Activated CD8-positive, alpha-beta memory T cell treated with anti-CD3 and anti-CD28 coated beads, Interleukin-2, amount 50 U/mL, for 48 hours (primary cell): ENCODE measurements at places on chromosomes 1 and 21.
A peak's percentile ranks its signal among the peaks of the same experiment; 100 is the strongest.

- DNase-seq, result no peak
These were observed 64.2 kb downstream of the PLXNA2 start for GRCh38 chr1:208179961-208180409.

- DNase-seq, result peak; percentile 73
These were observed 732 bp downstream of the ABCG1 start for GRCh38 chr21:42219606-42220137.

DNA sequence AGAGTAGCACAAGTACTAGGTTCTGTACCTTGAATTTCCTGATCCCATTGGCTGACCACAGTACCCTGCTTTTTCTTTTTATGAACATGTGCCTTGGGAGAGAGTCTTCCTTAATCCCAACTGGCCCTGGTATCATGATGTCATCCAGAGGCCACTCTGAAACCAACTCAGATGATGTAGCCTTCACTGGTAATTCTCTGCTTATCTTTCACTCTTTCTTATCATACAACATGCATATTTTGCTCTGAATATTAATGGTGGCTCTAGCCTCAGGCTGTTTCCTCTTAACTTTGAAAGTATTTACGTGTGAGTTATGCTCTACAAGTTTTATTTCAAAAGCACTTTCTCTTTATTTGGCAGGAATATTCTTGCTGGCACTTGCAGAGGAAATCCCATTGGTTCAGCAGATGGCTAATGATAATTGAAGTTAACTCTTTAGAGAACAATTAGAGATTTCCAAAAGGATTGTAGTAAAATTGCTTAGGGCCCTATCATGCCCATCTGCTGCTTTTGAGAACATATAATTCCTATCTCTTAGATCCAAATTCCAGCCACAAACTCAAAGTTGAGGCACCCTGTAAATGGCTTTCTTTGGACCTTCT lies 86.1 kb downstream of the PTGER3 start:
- DNase-seq, result no peak

GRCh38 chr1:77126307-77126706 lies 92.9 kb downstream of the PIGK start:
- DNase-seq, result no peak

DNA sequence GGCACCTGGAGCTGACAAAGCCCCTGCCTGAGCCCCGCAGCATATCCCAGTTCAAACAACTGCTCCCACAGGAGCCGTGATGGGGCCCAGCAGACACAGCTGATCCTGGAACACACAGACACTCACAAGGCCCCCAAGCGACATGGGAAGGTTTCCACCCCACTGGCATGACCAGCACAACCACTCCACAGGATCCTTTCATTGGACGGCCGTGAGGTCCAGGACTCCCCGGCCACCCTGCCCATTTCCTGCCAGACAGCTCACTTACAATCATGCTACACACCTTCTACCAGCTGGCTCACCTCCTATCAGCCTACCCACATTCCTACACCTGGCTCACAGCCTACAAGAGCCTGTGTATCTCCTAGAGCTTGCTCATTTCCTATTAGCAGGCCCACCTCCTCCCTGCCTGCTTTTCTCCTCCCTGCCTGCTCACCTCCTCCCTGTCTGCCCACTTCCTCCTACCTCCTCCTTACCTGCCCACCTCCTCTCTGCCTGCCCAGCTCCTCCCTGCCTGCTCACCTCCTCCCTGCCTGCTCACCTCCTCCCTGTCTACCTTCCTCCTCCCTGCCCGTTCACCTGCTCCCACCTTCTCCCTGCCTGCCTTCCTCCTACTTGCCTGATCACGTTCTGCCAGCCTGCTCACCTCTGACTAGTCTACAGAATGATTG lies 73.9 kb downstream of the MATN1 start:
- no peak for DNase-seq

- no peak for DNase-seq
These were observed 150.0 kb downstream of the TOMM20 start for GRCh38 chr1:234978397-234979295.

- DNase-seq, result no peak
These were observed 144.5 kb upstream of the RUNX3 start for GRCh38 chr1:25074351-25075227.

DNA sequence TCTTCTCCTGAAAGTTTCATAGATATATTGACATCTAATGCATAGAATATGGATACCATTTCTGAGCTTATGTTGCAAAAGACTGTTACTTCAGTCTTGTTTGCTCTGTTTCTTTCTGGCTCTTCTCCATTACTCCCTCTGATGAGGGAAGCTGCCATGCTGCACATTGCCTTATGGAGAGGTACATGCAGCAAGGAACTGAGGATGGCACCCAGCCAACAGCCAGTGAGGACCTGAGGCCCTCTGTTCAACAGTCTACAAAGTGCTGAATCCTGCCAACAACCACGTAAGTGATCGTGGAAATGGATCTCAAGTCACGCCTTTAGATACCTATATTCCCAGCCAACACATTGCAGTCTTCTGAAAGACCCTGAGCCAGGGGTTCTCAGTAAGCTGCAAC lies 66.6 kb upstream of the ADAMTS5 start:
- no peak for DNase-seq

- DNase-seq, result no peak
These were observed 7.7 kb downstream of the LRRN2 start for GRCh38 chr1:204677864-204678263.

- no peak for DNase-seq
These were observed 34.2 kb downstream of the KRTAP10-1 start for GRCh38 chr21:44505673-44506278.

- no peak for DNase-seq
These were observed 14.0 kb upstream of the DISC1 start for GRCh38 chr1:231612393-231613089.

GRCh38 chr21:42364304-42364865 lies 1.9 kb downstream of the TFF1 start:
- DNase-seq, result no peak

DNA sequence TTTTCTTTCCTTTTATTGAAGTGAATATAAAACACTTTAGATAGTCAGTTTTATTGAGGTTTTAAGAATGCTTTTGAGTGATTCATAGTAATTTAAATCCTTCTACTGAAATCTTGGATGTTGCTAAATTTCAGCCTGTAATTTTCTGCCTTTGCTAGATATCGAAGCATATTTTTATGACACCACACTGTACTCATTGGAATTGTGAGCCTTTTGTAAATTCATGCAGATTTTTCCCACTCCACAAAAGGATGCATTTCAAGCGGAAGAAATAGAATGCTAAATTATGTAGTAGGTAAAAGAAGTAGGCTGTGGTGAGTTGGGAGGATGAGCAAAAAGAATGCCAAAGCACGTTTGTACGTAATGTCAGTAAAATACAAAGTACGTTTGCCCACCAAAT lies 13.8 kb downstream of the SNX7 start:
- no peak for DNase-seq

DNA sequence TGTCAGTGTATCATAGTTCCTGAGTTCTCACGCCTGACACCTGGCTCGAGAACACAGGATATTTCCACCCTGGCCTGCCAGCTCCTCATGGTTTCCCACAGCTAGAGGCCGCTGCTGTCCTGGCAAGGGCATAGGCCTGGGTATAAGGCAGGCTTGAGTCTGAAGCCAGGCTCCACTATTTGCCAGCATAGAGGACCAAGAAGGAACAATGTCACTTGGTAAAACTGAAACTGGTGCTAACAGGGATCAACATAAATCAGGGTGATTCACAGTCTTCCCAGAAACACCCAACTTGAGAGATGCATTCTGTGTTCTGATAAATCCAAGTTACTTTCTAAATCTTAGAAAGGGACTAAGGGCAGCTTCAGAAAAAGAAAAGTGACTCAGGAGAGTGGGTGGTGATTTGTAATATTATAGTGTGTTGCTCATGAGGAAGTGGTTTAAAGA lies 6.9 kb upstream of the S100A2 start:
- DNase-seq, result peak; percentile 77

- DNase-seq, result no peak
These were observed 1013.8 kb downstream of the PLA2G4A start for GRCh38 chr1:187842406-187843165.

GRCh38 chr1:16986962-16987361 lies 6.5 kb upstream of the MFAP2 start:
- DNase-seq, result no peak

GRCh38 chr1:165877940-165878556 lies 50.6 kb downstream of the UCK2 start:
- DNase-seq, result no peak

DNA sequence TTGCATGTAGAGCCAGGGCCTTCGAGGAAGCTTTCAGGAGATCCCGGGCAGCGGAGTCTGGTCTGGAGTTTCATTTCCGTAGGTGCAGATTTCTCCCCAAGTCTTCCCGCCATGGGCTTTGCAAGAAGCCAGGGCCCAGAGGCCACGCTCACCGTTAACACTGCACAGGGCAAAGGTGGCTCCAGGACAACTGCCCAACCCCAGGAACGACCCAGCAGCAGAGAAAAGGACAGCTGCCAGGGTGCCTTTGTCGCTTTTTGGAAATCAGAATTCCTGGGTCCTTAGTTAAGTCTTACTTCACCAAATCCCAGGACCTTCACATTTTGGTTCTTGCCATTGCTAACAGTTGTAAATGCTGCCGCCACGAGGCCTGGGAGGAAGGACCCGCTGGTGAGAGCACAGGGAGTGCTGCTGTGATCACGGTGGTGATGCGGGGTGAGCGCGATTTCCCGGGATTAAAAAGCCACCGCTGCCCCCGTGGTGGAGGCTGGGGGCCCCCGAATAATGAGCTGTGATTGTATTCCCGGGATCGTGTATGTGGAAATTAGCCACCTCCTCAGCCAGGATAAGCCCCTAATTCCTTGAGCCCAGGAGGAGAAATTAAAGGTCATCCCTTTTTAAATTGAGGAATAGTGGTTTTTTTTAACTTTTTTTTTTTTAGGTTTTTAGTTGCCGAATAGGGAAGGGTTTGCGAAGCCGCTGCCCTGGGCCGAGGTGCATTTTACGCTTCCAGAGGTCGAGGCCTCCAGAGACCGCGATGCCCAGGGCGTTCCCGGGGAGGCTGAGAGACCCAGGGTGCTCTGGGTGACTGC lies 8.2 kb downstream of the SIM2 start:
- peak; percentile 58 for DNase-seq
